ENCODE measurements at places on chromosomes 4 and X.
A peak's percentile ranks its signal among the peaks of the same experiment; 100 is the strongest.

- no peak for DNase-seq
These were observed 235.3 kb downstream of the AR start for GRCh38 chrX:67779099-67779498.

GRCh38 chrX:55714161-55714560 is 3.4 kb upstream of the RRAGB start:
- no peak for DNase-seq

- DNase-seq = peak; percentile 85
These were observed 212.2 kb downstream of the LDB2 start for GRCh38 chr4:16686195-16686594.

DNA sequence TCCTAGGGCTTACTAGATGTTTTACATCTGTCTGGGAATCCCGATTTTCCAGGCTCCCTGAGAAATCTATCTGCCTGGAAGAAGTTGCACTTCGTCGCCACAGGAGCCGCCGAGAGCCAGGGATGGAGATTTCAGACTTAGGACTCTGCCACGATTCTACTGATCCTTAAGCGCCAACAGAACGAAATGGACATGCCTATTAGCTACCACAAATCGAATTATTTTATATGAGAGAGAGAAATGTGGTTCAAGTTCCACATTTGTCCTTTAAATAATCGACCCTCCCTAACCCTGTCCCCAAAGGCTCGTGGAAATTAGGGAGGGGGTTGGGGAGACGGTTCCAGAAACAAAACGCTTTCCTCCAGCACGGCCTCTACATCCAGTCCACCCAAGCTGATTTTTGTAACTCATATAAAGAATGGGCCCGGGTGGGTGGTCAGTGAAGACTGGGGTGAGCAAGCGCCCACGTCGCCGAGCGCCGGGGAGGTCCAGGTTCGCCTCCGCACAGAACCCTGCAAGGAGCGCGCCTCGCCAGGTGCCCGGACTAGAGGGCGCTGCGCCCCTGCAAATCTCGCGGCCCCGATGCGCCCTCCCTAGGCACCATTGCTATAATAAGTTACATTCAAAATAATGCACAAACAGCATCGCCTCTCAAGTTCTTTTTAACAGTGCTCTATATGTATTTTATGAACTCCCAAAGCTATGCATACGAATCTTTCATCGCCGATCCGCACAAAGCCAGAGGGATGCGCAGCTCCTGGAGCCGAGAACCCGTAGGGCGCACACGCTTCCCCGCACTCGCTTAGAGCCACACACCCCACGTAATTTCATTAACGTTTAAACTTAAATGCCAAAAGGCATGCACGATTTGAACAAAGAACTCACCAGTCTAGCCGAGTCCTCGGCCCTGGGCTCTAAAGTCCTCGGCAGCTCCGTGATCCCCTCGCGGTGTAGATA is 2.1 kb upstream of the FAT1 start:
- DNase-seq = peak; percentile 91

- no peak for DNase-seq
These were observed 2371.5 kb upstream of the TENM3 start for GRCh38 chr4:179871726-179872125.

- no peak for DNase-seq
These were observed 71.8 kb downstream of the NBDY start for GRCh38 chrX:56800801-56801200.

GRCh38 chrX:39220952-39221351 is 419.7 kb downstream of the MID1IP1 start:
- no peak for DNase-seq

- DNase-seq = peak; percentile 37
These were observed 566 bp downstream of the CORIN start for GRCh38 chr4:47837094-47837907.

DNA sequence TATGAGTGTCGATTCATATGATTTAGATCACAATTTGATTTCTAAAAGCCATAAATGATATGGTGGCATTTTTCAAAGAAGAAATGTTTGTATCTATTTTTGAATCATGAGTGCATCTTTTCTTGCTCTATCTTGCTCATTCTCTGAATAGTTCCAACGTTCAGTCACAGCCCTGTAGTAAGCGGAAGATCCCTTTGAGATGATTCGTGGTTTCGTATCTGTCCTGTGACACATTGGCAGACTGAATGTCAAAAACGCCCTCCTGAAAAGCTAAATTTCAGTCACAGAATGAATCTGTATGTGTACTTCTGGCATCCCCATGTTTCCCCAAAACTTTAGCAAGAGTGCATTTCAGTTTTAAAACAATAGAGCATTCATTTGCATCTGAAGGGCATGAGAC is 1066.9 kb upstream of the TENM3 start:
- no peak for DNase-seq

- DNase-seq = no peak
These were observed 41.9 kb downstream of the AMOT start for GRCh38 chrX:112798736-112799135.

GRCh38 chrX:46179748-46180147 is 365.5 kb downstream of the ZNF674 start:
- DNase-seq = no peak

- DNase-seq = no peak
These were observed 79.0 kb downstream of the PDGFRA start for GRCh38 chr4:54308110-54308509.
